Activated T-helper 17 cell treated with anti-CD3 and anti-CD28 coated beads, Interleukin-2, amount 50 U/mL, for 72 hours (primary cell): ENCODE measurements at places on chromosomes 2 and 18. TPM values are rescaled to one million over a fixed set of nuclear protein-coding genes. Genes with fewer than 3 reads are reported as not detected.

DNA sequence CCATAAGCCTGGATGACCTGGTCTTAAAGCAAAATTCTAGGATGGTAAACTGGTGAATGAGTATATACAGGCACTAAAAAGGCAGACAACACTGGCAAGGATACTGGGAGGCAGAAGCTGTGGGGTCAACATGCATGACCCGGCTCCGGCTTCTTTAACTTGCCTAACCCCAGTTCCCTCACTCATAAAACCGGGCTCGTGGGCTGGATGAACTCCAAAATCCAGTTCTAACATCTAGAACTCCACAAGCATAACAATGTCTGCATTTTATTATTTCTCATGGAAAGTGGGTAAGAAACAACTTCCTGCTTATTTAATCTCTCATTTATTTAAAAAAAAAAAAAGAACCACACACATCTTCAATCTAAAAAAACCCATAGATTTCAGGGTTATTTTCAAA lies 57.3 kb downstream of the FARSB start:
- ATAC-seq: no peak

Gene SOCS6
- 0.58 TPM for total RNA-seq

DNA sequence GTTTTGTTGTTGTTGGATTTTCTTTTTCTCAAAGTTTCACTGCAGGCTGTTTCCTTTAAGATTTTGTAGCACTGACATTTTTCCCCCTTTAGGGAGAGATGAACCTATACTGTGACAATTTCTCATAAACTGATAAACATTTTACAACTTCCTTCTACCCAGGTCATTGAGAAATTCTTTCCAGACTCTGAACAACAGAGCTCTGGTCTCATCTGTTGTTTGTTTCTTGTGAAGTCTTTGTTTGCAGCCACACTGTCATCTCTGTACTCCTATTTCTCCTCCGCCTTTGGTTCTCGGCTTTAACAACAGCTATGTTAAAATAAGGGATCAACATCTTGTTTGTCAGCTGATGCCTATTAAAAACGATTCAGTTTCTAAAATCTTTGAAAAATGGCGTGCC lies 167.6 kb downstream of the VWC2L start:
- ATAC-seq: no peak

DNA sequence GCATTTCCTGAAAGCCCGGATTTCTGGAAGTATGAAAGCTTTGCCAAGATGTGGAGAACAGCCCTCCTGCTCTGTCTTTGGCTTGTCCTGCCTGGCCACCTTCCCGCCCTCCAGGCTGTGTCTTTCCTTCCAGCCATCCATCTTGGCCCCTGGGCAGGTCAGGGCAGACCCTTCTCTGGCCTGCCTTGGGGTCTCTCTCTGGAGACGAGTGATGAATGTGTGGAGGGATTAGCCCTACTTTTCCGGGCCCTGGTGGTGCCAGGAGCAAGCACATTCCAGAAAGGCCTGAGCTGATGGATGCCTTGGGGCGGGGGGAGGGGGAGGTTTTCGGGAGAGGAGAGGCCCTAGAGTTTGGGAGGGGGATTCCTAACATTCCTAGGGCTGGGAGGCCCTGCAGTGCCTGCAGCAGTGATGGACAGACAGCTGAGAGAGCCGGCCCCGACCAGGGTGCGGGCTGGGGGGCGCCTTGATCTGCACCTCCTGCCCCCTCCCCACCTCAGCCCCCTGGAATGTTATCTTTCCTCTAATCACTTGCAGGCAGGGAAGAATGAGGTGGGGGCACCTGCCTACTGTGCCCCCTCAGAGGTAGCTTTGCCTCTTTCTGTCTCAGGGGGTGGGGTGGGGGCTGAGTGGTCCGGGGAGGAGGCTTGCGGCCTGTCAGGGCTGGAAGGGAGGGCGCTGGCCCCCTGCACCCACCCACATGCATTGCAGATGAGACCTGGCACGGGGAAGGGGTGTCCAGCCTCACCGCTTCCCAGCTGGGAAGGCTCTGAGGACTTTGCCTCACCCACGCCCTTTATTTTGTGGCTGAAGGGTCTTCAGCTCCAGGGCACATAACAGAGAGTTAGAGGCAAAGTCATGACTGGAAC lies 156.2 kb downstream of the DDX1 start:
- ATAC-seq: no peak

DNA sequence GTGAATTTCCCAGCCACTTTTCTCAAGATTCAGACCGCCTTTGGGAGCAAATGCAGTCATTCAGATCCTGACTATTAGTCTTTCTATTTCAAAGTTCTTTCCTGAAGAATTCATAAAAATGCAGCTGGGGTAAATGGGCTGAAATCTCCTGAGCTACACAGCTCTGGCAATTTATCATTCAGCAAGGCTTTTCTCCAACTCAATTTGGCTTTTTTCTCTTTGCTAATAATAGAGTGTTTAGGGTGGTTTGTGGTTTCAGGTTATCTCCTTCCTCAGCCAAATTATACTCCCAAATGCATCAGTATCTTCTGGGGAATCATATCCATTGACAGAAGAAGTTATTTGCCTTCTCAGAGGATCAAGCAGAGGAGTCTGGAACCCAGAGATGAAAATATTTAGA lies 282.4 kb upstream of the SLC14A2 start:
- ATAC-seq: no peak

DNA sequence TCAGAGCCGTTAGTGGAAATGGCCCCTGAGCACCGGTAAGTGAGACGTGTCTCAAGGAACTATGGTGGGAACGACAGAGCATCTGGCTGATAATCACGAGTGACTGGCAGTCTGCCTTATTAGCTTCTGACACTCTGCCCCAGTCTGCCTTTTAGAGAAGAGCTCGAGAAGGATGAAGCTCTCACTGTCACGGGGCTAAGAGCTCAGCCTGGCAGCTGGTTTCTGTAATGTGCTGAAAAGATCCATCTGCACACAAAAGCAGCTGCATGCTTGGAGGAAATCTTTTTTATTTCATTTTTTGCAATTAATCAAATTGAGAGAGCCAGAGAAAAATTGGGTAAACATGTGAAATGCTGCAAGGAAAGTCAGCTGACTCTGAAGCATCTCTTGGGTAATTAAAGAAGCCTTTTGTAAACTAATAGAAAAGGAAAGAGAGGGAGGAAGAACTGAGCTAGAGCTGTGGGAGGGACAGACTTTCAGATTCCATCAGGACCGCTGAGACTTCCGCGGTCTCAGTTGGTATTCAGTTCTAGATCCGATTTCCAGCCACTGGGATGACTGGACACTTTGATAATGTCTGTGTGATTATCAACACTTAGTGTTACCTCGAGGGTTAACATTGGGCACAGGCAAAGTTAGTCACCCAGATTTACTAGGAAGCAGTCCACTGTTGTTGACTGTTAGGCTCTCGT lies 24.4 kb downstream of the MBP start:
- ATAC-seq: peak; percentile 92

DNA sequence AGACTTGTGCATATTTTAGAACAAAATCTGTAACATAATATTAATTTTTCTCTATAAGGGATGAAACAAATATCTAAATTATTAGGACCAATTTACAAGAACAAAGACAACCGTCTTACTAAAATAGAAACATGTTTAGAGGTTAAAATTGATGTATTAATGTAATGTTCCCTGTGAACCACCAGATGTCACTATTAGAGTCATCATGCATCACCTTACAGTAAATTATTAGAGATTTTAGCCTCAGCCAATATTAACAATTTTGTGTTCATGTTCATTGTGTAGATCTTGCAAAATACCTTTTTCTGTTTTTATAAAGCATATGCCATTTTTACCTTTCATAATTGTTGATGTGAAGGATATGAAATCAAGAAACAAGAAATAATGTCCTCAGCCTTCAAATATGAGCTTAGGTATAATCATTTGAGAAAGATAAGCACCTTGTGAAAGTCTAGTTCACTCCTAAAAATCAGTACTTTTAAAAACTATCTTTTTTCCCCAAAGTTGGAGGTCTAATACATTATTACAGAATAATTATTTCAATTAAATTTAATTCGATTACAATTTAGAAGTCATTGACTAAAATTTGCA lies 344.3 kb upstream of the KCNH7 start:
- ATAC-seq: no peak

Gene MGAT5
- total RNA-seq: 53.0 TPM

Gene MPP4
- not detected for total RNA-seq

- ATAC-seq: no peak
Observed at GRCh38 chr2:218323526-218324472, 31.5 kb upstream of the TMBIM1 start.

GRCh38 chr18:61829108-61829507 lies 63.7 kb downstream of the RNF152 start:
- ATAC-seq: no peak

Gene CACNB4
- 0.16 TPM for total RNA-seq

Gene SEMA4F
- total RNA-seq: 7.3 TPM

DNA sequence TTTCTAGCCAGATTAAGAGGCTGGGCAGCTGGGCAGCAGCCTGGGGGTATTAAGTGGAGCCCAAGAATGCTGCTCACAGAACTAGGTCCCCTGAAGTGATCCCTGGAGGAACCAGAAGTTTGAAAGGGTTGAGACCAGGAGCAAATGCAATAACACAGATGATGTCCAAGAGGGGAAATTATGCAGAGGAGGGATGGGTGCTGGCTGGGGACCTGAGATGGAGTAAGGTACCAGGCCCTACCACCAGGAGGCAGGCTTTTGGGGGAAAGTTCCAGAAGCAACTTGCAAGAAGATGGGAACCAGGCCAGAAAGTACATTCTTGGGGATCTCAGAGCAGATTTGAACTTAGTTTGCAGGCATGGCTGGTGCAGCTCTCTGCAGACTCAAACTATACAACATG lies 175.1 kb downstream of the NCK2 start:
- peak; percentile 37 for ATAC-seq

- no peak for ATAC-seq
Observed at GRCh38 chr2:130302164-130302886, 40.4 kb upstream of the IMP4 start.

- no peak for ATAC-seq
Observed at GRCh38 chr2:85435220-85435958, 16.9 kb downstream of the SH2D6 start.

DNA sequence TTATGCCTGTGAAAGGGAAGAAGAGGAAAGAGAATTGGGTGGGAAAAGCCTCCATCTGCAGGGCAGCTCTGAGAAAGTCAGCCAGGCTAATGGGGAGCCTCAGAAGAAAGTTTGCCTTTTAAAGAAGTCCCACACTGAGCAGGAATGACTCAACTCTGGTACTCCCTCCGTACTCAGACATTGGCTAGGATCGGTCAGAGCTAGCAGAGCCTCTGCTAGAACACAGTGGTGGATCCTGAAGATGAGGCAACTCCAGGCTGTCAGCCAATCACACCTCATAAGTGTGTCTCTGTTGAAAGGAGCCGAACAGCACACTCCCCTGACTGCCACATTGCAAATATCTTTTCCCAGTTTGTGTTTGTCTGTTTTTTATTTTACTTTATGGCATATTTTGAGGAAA lies 96.9 kb downstream of the HNRNPLL start:
- peak; percentile 51 for ATAC-seq

Gene C2orf78
- total RNA-seq: not detected

DNA sequence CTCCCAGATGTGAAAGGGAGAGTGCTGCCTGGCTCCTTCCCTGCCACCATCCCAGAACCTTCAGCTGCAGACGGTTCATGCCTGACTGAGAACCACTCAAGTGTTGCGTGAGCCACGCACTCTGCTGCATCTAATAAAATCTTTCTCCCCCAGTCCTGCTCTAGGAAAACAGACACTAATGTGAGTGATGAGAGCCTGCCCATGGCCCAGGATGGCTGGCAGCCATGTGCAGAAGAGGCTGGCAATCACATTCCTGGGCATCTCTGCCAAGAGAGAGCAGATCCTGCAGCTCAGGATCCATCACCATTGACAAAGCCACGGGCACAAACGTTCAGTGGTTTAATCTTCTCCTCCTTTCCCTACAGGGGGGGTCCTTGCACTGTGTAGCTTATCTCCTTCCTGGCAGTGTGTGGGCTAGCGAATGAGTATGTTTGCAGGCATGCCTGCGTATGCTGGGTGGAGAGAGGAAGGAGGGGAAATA lies 477.5 kb downstream of the SLC4A3 start:
- ATAC-seq: no peak

DNA sequence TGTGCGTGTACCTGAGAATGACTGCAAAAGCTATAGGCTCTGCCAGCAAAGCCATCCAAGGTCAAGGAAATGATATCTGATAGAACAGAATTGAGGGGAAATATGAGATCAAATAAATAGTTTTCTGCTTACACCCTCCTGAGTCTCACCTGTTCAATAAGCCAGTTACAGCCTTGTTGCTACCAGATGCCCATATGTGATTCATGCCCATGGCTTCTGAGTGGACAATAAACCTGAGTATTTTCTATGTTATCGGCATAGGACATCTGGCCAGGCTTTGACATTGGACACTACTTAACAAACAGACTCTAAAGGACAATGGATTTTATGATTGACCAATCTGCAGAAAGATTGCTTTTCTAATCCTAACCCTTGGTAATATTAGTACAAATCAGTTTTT lies 297.9 kb downstream of the LRATD1 start:
- ATAC-seq: no peak

GRCh38 chr2:189937691-189938090 lies 124.8 kb downstream of the MSTN start:
- ATAC-seq: no peak

GRCh38 chr2:146258071-146258470 lies 1586.8 kb upstream of the ACVR2A start:
- ATAC-seq: no peak

DNA sequence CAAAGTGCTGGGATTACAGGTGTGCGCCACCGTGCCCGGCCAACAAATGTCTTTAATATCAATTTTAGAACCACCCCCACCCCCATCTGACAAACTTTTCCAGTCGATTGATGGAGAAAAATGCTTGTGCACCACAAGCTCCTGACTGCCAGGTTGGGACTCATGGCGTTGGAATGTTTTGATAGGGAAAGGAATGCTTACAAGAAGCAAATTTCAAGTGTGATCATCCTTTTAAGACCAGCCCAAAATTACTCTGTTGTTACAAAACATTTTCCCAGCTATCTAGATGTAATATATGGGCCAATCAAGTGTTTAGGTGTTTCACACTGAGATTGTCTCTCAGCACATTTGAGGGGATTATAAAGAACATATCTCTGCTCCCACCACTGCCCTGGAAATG lies 45.2 kb downstream of the UBXN4 start:
- no peak for ATAC-seq

Gene TAF4B
- total RNA-seq: 14.1 TPM

Gene SH3RF3
- not detected for total RNA-seq

DNA sequence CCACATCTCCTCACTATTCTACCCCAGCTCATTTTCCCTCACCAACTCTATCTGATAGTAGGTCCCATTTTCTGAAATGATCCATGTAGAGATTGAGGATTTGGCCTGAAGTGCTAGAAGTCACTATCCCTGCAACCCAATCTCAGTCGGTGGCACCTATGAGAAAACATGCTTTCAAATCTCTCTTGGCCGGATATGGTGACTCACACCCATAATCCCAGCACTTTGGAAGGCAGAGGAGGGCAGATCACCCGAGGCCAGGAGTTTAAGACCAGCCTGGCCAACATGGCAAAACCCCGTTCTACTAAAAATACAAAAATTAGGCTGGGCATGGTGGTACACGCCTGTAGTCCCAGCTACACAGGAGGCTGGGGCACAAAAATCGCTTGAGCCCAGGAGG lies 19.1 kb upstream of the MARCHF4 start:
- no peak for ATAC-seq
